GM10248 (cell line): ENCODE measurements at places on chromosomes 12 and 14.

- DNase-seq: no peak
These were observed 131.7 kb upstream of the ATP2B1 start for GRCh38 chr12:89840162-89840922.

DNA sequence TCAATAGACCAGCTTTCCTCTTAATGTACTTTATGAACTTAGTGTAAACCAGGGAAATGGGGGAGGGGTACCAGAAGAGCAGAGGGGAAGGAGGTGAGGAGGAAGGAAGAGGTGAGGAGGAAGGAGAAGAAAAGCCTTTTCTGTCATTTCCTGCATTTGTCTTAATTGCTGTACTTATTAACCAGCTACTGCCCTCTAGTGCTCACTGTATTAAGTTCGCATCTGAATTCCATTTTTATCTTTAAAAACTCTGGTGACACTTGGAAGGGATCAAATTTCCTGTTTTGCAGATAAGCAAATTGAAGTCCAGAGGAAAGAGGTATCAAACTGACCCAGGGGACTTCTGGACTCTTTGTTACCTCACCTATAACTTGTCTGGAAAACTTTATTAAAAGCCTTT is 22.2 kb downstream of the MANSC1 start:
- DNase-seq: peak; percentile 65

GRCh38 chr14:21256539-21257393 is 12.5 kb downstream of the HNRNPC start:
- DNase-seq: no peak

- no peak for DNase-seq
These were observed 68.8 kb upstream of the PRIMA1 start for GRCh38 chr14:93857081-93857480.

- DNase-seq: peak; percentile 39
These were observed 48.5 kb downstream of the SAV1 start for GRCh38 chr14:50619569-50620141.

GRCh38 chr12:41476499-41477439 is 288.6 kb downstream of the PDZRN4 start:
- no peak for DNase-seq
